ENCODE measurements at places on chromosomes 2 and 18.
A peak's percentile ranks its signal among the peaks of the same experiment; 100 is the strongest.

DNA sequence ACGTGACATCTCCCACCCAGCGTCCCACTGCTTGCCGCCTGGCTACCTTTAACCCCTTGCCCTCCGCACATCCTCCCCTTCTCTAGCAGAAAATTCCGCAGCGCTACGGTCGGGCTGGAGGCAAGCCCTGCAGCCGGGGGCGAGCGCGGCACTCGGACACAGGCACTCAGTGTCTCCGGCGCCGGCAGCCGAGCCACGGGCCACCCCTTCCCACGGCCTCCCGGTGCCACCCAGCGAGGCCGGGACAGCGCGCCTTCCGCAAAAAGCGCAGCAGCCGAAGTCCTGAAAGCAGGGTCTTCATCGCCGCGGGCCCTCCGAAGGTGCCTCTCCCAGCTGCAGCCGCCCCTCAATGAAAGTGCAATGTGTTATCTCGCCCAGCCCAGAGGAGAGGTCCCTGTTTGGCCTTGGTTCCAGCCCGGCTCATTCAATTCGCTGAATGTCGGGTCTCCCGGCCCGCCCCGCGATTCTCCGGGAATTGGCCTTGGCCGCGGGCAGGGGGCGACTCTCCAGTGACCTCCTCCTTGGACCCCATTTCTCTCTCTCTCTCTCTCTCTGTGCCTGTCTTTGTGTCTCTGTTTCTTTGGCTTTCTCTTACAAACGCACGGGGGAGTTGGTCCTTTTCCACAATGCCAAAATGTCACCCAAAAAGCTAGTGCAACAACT lies 1.1 kb downstream of the DLGAP1 start:
- no peak for DNase-seq

GRCh38 chr2:27154488-27154887 lies 5.7 kb downstream of the TCF23 start:
- DNase-seq: no peak

- no peak for DNase-seq
These were observed 78.7 kb upstream of the ITGA4 start for GRCh38 chr2:181378491-181378890.

- no peak for DNase-seq
These were observed 83.0 kb downstream of the TSHZ1 start for GRCh38 chr18:75293591-75293990.

DNA sequence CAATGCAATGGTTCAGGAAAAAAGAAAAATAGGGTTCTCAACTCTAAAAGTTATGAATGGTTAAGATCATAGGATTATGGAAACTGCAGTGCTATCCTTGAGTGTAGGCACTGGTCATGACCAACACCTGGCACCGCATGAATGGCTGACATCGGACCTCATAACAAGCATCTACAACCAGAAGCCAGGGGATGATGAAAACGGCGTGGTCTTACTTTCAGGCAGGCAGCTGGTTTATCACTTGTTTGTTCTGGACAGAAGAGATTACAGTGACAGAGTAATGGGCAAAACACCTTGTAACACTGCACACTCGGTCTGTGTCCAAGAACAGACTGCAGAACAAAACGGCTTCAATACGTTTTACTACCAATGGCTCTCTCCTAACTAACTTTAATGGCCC lies 132.8 kb downstream of the STK39 start:
- DNase-seq: no peak

- DNase-seq: no peak
These were observed 69.6 kb downstream of the ICOS start for GRCh38 chr2:204005940-204006721.

- DNase-seq: no peak
These were observed 35.5 kb downstream of the TGIF1 start for GRCh38 chr18:3485153-3486149.

DNA sequence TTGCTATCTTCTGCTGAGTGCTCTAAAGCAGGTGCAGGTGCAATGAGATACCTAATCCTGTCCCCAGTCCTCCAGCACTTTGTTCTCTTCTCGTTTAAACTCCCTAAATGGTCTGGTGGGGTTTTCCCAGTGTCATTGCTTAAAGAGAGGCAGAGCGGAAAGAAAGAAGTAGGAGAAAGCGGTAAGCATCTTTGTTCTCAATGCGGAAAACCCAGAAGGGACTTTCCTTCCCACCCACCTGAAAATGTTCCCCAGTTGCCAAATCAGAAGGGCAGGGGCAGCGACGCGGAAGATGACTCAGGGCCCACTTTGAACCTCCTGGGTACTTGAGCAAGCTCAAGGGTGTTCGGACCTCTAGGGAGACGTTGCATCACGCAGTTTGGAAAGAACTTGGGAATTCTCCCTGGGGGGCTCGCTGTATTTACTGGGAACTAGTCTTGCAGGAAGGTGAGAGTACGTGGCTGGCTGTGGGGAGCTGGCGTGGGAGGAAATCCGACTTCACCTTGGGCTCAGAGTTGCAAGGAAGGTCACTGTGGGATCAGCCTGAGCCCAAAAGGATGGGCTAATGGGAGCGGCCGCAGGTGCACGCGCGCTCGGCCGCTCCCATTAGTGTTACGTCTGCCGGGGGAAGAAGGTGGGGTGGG lies 589 bp upstream of the SGPP2 start:
- DNase-seq: peak; percentile 53

- no peak for DNase-seq
These were observed 33.2 kb downstream of the KCNS3 start for GRCh38 chr2:17911491-17912260.

DNA sequence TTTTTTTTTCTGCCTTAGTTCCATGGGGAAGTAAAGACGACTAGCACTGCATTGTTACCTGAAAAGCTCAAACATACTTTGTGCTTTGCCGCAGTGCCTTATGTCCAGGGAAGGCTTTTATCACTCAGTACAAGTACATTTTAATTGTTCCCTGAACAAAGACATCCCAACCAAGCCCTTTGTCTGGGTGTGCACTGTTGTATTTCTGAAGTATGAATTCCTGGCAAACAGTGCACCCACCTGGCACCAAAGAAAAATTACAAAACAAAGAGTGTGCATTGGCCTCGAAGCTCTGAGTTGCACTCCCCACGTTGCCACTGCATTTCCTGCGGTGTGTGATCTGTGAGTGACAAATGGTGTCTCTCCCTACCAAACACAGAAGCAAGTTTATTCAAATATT lies 858.5 kb upstream of the PIK3C3 start:
- no peak for DNase-seq

- DNase-seq: no peak
These were observed 199.1 kb downstream of the GLI2 start for GRCh38 chr2:120934574-120935338.

GRCh38 chr2:168713325-168713724 lies 89.1 kb upstream of the NOSTRIN start:
- no peak for DNase-seq

- no peak for DNase-seq
These were observed 48.9 kb downstream of the TSN start for GRCh38 chr2:121804340-121804739.

GRCh38 chr2:162915858-162916257 lies 77.3 kb upstream of the KCNH7 start:
- no peak for DNase-seq

- DNase-seq: no peak
These were observed 20.5 kb downstream of the CENPO start for GRCh38 chr2:24813691-24814137.

DNA sequence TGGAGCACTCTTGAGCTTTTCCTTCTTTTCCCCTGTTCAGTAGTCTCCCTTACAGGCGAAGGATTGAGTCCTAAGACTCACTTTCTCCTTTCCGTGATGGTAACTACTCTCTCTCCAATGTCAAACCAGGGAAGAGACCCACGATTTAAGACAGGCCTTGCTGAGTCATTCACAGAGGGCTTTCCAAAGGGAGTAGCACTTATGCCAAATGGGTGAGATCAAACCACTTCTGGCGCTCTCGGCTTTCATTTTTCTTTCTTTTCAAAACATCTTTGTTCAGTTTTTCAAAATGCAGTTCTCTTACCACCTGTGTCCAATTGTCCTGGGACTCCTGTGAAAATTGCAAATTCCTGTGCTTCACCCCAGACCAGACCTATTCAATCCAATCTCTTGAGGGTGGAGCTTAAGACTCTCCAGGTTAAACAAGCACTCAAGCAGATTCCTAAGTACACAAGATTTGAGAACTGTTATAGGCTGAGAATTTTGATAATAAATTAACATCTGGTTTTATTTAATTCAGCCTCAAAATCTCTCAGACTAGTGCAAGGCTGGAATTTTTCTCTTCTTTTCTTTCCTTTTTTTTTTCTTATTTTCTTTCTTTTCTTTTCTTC lies 14.4 kb upstream of the MRPL19 start:
- no peak for DNase-seq

DNA sequence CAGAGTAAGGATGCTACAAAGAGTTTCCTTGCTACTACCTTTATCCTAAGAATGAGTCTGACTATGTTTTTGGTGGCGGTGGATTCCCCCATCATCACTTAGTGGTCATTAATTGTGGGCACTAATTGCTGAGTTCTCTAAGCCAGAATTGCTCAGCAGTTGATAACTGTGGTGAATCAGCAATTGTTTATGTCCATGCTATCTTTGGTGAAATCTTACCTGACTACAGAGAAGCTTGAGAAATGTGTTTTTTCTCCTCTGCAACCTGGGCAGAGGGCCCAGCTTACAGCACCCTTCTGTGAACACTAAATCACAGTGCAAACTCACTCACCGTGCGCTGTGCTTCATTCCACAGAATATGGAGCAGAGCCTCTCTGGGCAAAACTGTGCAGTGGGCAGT lies 683.6 kb downstream of the CNTNAP5 start:
- DNase-seq: no peak

DNA sequence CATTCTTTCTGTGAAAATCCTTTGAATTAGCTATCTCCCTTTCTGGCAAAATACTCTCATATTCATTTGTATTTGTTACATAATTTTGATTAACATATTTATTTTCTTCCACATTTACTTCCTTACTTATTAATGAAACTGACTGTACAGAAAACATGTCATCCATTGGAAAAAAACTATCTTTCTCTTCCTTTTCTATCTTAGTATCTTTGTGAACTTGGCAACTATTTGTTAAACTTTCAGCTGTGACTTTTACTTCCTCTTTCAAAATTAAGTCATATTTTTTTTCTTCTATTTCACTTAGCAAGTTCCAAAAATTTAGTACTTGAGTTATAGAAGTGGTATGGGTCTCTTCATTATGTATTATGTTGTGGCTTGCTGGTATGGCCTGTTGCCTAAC lies 2.6 kb downstream of the RAD51AP2 start:
- no peak for DNase-seq

DNA sequence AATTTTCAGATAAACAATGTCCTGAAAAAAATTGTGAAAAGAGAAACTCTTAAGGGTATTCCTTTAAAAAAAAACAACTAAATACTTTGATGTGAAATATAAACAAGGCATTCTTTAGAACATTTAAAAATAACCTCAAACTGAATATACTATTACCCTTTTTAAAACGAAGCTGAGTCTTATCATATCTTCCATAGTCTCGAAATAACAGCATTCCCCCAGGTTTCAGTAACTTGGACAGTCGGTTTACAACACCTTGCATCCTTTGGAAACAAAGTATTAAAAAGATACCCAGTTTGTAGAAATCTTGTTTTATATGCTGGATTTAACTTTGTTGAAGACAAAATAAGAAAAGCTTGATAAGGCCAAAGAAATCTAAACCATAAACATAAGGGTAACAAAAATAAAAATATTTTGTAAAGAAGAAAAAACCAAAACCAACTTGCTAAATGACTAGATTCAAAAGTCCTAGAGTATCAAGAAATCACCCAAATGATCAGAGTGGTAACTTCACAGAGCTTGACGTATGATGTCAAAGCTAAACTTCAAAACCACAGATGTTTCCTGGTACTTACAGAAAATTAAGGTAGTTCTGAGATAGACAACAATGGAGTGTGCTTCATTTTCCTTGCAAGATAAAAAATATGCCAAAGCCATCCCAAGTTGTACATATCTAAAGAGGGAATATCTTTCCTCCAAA lies 107.8 kb downstream of the METTL8 start:
- no peak for DNase-seq

DNA sequence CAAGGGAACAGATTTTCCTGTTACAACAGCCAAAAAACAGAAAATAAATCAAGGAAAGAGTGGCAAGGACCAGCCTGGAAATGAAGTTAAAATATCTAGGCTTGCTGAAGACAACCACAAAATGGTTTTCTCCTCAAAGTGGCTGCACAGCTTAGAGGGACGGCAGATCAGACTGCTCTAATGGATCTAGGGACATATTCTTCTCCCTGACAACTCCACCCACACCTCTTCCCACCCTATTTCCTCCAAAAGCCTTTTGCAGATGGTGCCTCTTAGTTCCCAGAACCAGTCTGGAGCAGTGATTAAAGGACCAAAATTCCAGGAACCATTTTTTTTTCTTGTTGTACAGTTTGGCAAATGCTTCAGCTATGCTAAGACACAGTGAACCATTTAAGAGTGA lies 220.2 kb upstream of the SIX2 start:
- DNase-seq: no peak

- no peak for DNase-seq
These were observed 369.7 kb downstream of the OSR1 start for GRCh38 chr2:18988631-18989232.

DNA sequence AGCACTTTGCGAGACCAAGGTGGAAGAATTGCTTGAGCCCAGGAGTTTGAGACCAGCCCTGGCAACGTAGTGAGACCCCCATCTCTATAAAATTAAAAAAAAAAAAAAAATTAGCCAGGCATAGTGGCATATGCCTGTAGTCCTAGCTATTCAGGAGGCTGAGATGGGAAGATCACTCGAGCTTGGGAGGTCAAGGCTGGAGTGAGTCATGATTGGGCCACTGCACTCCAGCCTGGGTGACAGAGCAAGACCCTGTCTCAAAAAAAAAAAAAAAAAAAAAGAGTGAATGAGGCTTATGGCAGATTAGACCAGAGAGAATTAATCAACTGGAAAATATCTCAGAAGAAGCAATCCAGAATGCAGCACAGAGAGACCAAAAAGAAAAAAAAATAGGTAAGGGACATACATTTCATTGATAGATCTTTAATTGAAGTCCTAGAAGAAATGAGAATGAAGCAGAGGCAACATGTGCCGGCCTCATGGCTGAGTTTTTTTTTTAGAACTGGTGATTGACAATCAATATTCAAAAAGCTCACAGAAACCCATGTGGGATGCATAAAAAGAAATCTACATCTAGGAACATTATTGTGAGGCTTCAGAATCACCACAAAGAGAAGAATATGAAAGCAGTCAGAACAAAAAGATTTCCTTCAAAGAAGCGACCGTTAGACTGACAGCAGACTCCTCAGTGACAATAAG lies 32.2 kb upstream of the ELAC1 start:
- DNase-seq: no peak

DNA sequence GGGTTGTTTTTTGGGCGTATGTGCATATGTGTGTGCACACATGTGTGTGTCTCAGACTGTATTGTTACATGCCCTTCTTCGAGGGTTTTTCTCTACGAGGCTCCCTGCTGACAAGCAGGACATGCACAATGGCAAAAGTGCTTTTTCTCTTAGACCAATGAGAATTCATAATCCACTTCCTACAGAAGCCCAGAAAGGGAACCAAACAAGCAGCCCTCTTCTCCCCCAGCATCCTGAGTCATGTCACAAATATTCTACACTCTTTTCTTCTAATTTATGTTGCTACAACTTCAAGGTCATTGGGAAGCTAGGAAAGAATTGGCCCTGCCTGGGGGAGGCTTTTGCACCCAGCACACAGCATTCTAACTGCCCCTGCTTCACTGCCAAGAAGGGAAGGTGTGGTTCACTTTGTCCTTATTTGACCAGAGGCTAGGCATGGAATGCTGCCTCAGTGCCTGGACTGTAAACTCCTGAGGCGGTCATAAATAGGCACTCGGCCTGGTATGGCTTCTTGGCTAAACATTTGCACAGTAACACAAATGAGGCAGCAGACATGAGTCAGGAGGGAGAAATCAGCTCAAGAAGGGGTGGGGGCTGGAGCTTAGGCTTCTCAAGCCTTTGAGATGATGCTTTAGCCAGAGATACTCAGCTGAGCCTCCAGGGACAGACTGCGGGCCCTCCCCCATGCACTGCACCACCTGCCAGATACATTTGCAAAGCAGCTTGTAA lies 92.7 kb upstream of the KLF7 start:
- DNase-seq: no peak
